ENCODE measurements at places on chromosomes 3 and 15.

- DNase-seq, result no peak
Measured at GRCh38 chr3:179788996-179789395, 136.2 kb downstream of the USP13 start.

GRCh38 chr3:30858894-30859389 lies 35.5 kb downstream of the GADL1 start:
- no peak for DNase-seq

DNA sequence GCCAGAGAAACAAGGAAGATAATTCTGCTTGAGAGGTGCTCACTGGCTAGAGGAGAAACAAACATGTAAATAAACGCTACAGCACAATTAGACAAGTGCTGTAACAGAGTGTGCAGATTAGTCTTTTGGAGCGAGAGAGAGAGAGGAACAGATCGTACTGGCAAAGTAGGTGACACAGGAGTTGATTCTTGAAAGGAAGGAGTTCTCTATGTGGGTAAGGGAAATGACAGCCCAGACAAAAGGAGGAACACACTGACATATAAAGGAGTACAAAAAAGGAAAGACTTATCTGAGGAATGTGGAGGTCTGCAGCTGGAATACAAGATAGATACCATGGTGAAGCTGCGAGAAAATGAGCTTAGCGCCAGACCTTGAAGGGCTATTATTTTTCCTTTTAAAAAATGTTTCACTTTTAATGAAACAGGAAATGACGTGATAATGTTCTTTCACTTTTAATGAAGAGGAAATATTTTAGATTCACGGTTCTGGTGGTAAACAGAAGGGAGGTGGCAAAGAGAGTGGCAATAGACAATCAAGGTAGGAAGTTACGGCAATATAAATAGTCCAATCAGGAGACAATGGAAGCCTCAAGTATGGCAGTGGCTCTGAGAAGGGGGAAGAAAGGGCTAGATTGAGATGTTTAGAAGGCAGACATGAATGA lies 202.9 kb downstream of the VPS13C start:
- DNase-seq, result no peak

DNA sequence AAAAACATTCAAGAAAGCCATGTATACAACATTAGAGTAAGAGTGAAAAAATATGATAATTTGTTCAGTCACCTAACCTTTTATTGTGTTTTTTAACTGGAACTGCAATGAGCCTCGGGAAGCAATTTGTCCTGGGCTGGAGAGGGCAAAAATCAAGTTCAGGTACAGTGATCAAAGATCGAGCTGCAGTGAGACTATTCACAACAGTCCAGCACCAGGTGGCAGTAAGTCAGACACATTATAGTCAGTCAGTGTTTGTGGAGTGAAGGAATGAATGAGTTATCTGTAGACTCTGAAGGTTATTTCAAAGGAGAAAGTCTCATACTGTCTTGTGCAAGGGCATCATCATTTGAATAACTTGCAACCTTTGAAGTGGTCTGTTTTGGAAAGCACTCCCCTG lies 116.6 kb downstream of the CHDH start:
- no peak for DNase-seq

DNA sequence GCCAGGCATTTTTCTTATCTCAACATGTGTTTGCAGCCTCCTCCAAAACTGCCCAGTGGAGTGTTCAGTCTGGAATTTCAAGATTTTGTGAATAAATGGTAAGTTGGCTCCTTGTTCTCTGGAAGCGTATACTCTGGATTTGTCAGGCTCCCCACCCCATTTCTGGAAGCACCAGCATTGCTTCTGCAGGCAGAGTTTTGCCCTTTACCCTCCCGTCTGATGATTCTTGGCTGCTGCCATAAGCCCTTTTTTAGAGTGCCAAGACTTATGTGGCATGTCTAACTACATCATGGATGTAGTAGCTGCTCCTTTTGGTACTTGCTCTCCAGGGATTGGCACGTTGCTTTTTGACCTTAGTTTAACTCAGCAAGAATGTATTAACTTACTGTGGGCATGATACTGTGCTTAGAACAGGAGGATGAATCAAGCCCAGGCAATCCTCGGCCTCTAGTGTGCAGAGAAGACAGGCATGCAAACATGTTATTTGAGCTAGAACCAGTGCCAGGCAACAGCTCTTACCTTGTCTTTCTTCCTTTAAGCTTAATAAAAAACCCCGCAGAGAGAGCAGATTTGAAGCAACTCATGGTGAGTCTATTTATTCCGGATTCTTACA lies 8.3 kb downstream of the SNAPC5 start:
- DNase-seq, result no peak

- no peak for DNase-seq
Measured at GRCh38 chr15:74839526-74840395, 3.2 kb downstream of the ULK3 start.

DNA sequence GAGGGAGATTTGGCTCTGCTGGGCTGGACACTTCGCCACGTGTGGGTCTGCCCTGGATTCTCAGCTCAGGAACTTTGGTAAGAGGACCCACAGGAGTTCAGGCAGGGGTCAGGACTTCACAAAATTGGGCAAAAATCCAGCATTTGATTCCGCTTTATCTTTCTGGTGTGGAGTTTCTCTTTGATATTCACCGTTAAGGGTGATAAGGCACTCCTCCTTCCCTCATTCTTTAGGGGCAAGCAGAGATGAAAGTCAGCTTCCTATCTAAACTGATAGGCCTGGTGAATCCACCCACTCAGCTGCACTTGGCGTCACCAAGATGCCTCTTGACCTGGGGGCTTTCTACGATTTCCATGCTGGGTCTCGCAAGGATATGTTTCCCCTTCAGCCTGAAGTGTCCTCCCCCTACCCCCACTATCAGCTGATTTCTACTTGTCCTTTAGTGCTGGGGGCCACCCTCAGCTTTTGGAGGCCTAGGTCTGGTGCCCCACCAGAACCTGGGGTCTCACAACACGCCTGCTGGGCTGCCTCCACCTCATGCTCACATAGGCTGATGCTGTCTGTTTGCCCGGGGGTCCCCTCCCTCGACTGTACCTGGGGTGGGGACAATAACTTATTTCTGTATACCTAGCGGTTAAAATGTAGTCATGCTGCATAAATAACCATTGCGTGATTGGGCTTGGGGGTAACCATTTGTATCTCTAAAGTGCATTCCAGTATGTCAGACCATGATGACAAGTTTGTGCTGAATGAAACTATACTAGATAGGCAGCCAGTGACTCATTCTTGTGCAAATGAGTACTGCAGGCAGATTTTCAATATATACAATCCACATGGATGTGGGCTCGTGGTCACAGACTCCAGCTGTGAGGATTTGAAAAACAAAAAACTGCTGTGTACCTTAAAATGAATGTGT lies 248.3 kb downstream of the ADAMTS17 start:
- no peak for DNase-seq

DNA sequence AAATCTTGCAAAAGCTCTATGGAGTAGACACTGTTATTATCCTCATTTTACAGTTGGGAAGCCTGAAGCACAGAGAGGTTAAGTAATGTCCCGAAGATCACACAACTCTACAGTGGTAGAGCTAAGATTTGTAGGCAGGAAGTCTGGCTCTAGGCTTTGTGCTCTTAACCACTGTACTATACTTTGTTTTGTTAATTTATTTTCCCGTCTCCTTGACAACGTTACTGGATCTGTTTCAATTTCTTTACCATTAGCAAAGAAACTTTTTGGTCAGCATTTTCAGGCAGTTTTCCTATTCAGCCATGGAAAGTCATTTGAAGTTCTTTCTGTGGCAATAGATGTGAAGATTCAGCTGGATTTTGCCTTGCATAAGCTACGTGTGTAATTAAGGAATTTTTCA lies 51.7 kb downstream of the OTOL1 start:
- no peak for DNase-seq

- no peak for DNase-seq
Measured at GRCh38 chr3:43281020-43281419, 5.3 kb upstream of the SNRK start.

DNA sequence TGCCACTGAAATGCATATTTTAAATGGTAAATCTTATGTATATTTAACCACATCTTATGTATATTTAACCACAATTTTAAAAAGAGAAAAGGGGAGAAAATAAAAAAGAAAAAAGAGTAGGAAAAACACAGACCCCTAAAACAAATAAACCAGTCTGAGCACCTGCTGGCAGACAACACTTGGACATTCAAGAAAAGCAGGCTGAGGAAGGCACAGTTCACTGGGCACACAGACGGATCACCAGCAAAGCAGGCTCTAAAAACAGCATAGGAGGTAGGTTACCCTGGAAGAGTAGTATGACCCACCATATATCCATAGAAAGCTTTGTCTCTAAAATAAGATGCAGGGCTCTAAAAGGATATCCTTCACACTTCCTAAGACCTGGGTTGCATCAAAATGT lies 27.0 kb downstream of the AAGAB start:
- DNase-seq, result no peak

DNA sequence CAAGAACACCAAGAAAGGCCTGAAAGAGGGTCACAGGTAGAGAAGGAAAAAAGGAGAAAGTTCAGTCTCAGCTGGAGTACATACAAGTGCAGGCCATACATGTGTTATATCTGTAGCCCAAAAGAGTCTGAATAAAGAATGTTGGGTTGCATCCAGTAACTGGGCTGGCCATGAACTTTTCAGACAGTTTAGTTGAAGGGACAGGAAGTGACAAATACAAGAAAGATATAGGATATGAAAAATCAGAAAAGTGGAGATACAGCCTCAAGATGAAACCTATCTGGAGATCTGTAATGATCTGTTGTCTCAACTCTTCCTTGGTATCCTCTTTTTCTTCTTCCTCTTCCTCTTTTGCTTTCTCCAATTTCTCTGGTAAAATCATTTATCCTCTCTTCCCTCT lies 671.7 kb downstream of the MECOM start:
- no peak for DNase-seq

- DNase-seq, result no peak
Measured at GRCh38 chr3:98326105-98326893, 27.4 kb upstream of the OR5K4 start.

DNA sequence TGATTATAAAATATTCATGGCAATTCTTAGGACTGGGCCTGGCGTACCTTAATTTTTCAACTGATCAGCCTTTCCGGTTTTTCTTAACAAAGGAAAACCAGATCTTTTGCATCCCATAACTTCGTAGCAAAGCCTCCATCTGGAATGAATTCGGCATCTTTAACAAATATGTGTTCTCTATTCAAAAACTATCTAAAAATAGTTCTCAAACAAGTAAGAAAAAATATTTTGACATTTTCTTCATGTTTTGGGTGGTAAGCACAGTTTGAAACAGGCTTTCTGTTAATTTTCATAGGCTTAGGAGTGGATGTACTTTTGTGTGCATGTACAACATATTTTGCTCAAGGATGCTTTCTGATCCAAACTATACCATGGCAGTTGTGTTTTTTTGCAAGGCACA lies 55.1 kb downstream of the RBMS3 start:
- DNase-seq, result no peak

DNA sequence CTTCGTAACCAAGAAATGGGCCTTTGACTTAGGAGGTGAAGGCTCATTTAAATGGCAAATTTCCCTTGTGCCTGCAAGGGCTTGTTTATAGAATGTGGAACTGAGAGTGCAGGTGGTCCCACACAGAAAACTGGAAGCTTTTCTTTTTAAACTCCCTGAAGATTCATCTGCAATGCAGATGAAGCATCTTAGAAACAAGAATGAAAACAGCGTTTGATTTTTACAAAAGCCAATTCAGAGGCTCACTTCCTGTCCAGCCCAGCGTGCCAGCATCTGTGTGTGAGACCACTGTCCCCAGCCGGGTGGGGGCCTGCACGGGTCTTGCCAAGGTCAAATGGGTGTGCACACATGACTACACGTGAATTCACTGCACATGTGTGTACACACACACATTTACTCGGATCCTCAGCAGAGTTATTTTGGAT lies 94.7 kb downstream of the LINGO1 start:
- no peak for DNase-seq

GRCh38 chr15:48361685-48362084 lies 30.5 kb downstream of the DUT start:
- no peak for DNase-seq

- DNase-seq, result no peak
Measured at GRCh38 chr3:3240986-3241385, 61.5 kb upstream of the CRBN start.

GRCh38 chr15:70234256-70234905 lies 136.7 kb upstream of the TLE3 start:
- no peak for DNase-seq

GRCh38 chr15:55703873-55704301 lies 39.1 kb downstream of the PRTG start:
- no peak for DNase-seq

DNA sequence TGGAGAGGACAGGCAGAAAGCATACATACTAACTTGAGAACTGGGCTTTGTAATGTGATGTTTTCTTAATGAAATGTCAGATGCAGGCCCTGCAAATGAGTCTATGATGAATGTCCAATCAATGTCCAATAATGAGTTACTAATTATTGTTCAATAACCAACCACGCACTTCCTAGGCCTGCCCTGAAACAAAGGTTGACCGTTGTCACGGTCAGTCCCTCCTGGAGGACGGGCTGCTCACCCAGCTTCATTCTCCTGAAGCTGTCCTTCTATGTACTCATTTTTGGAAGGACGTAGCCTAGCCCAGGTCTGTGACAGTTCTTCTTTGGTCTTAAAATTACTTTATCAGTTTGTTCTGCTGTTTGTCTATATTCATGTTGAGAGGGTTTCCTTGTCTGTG lies 8.3 kb upstream of the PDIA5 start:
- no peak for DNase-seq

- no peak for DNase-seq
Measured at GRCh38 chr3:23701716-23702597, 103.8 kb upstream of the UBE2E1 start.

- DNase-seq, result no peak
Measured at GRCh38 chr3:15456321-15456720, 28.9 kb downstream of the EAF1 start.

GRCh38 chr3:119173325-119173724 lies at the start of gene UPK1B:
Gene UPK1B (plus strand): TSS chr3:119173598. CDS start chr3:119186742, 13,144 bp downstream.
- no peak for DNase-seq

DNA sequence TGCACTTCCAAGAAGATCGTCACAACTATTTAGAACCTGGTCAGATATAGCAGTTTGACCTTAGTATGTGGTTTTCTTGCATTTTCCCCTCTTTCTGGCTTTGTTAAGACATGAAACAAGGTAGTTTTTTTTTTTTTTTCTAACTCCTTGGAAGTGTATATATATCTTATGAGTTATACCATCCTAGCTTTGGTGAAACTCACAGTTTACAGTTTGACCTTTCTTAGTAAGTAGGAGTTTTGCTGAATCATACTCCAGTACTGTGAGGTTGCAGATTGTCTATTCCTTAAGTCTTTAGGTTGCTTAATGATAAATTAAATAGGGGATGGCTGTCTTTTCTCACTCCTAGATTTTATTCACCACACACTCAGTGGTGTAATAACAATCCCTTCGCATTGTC lies 325.0 kb downstream of the RBMS3 start:
- DNase-seq, result no peak

DNA sequence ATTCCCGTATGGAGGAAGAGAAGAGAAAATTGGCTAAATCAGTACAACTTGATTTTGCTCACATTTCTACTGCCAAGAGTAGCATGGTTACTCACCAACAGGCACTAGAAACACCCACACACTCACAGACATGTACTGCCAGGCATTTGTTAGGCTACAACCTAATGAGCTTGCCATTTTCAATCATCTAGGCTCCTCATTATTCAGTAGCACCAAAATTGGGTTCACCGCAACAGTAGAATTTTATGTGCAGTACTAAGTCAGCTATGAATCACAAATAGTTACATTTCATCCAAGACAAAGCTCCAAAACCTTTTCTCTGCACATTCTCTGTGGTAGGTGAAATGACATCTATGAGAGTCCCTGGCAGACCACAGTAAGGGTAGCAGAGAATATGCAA lies 15.0 kb upstream of the THUMPD3 start:
- DNase-seq, result no peak
